ENCODE measurements at places on chromosomes 5 and 9. TPM values are rescaled to one million over a fixed set of nuclear protein-coding genes. Genes with fewer than 3 reads are reported as not detected.

The CCNI2 gene
- not detected for total RNA-seq

The IFNA21 gene
- not detected for total RNA-seq

- DNase-seq, result no peak
Measured at GRCh38 chr9:132218208-132218607, 56.4 kb downstream of the NTNG2 start.

DNA sequence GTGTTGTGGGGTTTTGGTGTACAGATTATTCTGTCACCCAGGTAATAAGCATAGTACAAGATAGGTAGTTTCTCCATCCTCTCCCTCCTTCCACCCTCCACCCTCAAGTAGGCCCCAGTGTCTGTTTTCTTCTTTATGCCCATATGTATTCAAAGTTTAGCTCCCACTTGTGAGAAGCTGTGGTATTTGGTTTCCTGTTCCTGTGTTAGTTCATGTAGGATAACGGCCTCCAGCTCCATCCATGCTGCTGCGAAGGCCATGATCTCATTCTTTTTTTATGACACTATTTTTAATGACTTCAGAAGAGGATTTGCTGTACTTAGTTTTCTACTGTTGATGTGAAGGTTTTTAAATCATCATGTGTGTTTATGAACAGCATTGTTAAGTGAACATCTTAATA is 11.9 kb downstream of the CCDC180 start:
- DNase-seq, result no peak

The EQTN gene
- not detected for total RNA-seq

GRCh38 chr9:124348831-124349230 is 66.4 kb downstream of the PSMB7 start:
- DNase-seq, result no peak

DNA sequence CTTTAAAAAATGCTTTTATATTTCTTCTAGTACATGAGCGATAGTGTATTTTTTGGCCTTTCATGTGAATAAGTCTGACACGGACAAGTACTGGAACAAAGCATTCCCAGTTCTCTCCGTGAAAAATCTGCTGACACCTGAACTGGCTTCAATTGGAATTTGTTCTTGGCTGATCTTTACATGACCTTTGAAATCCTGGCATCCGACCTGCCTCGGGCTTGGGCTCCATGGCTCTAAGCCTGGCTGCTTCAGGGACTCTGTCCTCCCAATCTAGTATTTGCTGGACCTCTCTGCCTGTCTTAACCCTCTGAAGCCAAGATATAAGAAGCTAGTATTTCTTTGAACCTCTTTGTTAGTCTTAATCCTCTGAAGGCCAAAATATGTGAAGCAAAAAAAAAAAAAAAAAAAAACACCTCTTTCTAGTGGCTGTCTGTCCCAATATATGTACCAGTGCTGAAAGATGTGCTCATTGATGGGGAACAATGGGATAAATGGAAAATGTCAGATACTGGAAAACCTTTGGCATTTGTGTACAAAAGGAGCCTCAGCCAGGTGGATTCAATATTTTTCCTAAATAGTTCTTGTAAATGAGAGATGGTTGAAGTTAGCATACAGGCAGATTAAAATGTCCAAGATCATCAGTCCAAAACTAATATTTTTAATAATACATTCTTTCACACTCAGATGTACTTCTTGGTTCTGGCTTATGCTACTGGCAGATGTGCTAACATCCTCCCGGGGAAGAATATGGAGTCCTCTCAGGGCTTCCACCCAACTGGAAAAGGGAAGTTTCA is 470.6 kb downstream of the TUSC1 start:
- DNase-seq, result no peak

The KIF12 gene
- 19.3 TPM for total RNA-seq

All from Caki2 (cell line).